ENCODE measurements at places on chromosomes 5 and 9.

- no peak for DNase-seq
Measured at GRCh38 chr5:150751096-150751891, 7.5 kb downstream of the DCTN4 start.

- no peak for DNase-seq
Measured at GRCh38 chr5:172429201-172429940, 25.0 kb downstream of the SH3PXD2B start.

- no peak for DNase-seq
Measured at GRCh38 chr5:169636477-169637084, 494 bp upstream of the DOCK2 start.

GRCh38 chr5:34919077-34919476, 3.6 kb downstream of the BRIX1 start:
- no peak for DNase-seq

GRCh38 chr5:17890501-17890900, 256.2 kb downstream of the TAF11L14 start:
- no peak for DNase-seq

DNA sequence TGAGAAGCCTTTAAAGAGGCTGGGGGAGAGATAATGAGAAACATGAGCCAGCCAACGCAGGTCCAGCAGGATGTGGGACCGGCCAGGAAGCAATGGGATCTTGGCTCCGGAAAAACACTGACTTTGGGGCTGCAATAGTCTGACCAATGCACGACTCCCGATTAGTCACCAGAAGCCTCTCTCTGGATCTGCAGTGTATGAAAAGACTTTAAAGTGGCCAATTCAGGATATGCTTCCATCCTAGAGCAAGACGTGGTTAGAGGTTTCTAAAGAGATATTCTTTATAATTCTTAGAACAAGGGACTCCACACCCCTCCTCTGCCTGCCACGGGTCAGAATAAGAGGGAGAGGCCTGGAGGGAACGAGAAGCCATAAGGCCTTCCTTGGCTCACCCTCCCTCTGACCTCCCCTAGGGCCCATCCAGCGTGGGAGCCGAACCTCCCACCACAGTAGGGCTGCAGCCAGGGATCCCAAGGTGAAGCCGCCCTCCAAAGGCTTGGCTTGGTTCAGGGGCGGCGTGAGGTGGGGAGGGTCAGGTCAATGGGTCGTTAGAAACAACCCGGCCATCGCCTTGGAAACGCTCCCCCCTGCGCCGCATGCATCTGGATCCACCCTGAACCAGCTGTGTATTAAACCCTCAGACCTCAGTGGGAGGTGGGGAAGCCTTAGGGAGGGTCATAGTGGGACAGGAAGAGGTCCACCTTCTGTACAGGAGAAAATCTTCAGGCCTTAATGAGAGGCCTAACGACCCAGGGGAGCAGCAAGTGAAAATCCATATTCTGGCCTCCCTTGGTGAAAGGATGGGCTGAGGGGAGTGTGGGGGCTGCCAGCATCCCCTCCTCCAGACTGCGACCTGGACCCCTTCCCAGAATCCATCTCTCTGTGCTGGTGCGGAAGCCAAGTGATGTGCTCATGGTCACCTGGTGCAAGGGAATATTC, 11.1 kb downstream of the FGF1 start:
- no peak for DNase-seq

DNA sequence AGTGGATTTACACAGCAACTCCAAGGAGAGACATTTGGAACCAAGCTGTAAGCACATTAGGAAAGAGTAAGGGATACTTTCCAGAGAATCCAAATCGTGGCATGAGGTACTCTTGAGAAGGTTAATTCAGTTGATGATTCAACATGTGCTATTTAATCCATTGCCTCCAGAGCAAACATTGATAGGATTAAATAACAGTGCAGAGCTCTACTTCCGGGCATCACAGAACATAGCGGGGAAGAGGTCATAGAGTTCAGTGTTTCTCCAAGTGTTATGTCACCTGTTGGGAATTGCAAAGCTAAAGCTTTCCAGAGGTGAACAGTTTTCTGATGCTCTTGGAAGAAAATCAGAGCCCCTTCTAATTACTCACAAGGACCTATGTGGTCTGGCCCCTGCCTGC, 127.5 kb downstream of the PPP2R2B start:
- DNase-seq: no peak

- no peak for DNase-seq
Measured at GRCh38 chr9:122392284-122392683, 21.5 kb downstream of the PTGS1 start.

DNA sequence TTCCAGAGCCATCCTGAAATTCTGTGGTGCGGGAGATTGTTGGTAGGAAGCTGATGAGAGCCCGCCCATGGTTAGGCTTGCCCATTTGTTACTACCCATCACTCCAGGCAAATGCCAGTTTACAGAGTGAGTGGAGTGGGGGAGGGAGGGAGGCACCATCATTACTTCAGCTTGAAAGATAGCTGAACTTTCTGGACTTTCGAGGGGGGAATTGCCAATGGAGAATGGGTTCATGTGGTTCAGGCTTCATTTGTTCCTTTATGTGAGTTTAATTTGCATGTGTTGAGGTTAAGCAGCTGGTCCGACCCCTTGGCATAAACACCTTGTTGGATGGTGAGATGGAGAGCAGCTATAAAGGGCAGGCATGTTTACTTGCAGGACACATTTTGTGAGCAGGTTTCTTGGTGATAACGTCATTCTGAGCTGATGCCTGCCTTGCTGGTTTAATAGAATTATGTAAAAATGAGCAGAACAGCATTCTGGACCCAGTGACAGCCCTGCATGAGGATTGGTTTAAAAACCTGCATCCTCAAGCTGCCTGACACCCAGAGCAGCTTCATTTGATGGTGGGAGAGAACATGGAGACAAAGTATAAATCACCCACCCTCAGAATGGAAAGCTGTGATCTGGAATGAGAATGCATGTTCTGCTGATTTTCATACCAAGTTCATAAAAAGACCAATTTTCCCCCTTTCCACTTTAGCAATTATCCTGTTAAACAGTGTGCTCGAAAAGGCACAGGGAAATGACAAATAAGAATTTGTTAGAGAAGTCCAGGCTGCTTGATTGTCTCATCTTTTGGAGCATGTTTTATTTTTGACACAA, 106.3 kb downstream of the TRIO start:
- DNase-seq: no peak
